ENCODE measurements at places on chromosomes 1 and 21. TPM values are rescaled to one million over a fixed set of nuclear protein-coding genes. Genes with fewer than 3 reads are reported as not detected.

TSSK3 gene
- total RNA-seq = 0.86 TPM

C1orf21 gene
- total RNA-seq = 3.9 TPM

MXRA8 gene
- 249 TPM for total RNA-seq

ORC1 gene
- total RNA-seq = 5.2 TPM

MAP10 gene
- 2.2 TPM for total RNA-seq

DNA sequence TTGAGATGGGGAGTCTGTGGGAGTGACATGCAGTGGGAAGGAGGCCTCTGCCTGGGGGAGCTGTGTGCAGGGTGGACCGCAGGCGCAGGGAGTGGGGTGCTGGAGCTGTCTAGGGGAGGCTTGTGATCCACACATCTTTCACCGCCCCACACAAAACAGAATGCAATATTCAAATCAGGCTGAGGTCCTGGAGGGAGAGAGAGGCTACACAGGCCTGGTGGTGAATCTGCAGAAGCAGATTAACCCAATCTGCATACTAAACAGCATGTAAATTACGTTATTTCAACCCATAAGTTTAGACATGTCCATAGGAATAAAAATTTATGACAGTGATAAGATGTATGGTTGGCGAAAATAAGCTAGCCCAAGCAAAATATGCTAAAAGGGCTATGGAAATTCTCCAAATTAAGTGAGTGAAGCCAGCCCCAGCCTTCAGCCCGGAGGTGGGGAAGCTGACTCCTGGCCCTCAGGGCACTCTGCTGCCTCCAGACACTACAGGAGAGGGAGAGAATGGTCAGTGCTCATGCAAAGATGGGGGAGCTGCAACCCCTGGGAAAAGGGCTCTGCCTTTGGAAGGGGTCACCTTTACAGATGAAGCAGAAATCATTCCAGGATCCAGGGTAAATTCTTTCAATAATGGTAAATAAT is 156.2 kb upstream of the CTTNBP2NL start:
- DNase-seq = no peak

GRCh38 chr21:42939582-42940413 is 14.4 kb upstream of the ERVH48-1 start:
- peak; percentile 99 for DNase-seq

- no peak for DNase-seq
These were observed 39.5 kb downstream of the LRRC8B start for GRCh38 chr1:89563957-89564604.

- no peak for DNase-seq
These were observed 77.3 kb downstream of the DHRS3 start for GRCh38 chr1:12540580-12541273.

- no peak for DNase-seq
These were observed 228.1 kb upstream of the ST6GALNAC5 start for GRCh38 chr1:76639181-76639580.

DNA sequence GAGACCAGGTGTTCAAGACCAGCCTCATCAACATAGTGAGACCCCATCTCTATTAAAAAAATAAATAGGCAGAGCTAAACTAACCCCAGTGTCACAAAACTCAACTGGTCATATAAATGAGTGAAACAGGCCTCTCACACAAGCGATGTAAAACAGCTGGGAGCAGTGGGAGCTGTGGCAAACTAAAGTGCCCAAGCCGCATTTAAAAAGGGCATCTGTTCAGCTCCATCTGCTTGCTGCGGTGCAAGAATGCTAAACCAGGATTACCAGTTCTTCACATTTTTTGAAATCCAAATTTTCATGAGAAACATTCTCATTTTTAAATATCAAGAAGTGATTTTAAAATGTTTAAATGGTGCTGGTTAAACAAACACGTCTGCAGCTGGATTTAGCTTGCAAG is 50.0 kb upstream of the WNT2B start:
- no peak for DNase-seq

DNA sequence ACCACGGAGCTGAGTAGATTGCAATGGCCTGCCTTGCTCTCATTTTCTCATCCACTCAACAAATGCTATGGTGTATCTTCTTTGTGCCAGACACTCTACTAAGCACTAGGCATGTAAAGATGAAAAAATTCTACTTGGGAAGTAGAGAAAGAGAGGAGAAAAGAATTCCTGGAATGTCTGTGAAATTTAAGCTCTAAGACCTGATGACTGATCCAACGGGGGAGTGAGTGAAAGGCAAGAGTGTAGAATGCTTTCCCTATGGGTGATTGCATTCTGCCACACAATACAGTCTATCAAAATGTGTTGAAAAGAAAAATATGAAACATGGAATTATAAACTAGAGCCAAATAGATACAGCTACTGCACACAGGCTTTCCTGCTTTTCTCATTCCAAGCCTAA is 82.3 kb downstream of the CYYR1 start:
- DNase-seq = no peak

DNA sequence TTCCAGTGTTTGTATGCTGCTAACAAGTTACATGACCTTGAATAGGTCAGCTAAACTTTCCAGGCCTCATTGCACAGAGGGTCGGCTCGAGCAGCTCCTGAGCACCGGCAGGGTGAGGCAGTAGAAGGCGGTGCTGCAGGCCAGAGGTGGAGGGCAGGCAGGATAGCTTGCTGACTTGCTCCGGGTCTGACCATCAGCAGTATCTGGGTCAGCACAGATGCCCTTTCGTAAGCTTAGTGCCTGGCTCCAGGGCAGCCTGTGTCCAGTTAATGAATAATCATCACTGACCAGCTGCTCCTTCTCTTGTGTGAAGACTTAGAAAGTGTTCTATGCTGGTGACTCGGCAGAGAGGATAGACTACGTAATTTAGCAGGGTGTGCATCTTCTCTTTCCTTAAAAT is 6.9 kb downstream of the MAPKAPK2 start:
- DNase-seq = peak; percentile 54

DNA sequence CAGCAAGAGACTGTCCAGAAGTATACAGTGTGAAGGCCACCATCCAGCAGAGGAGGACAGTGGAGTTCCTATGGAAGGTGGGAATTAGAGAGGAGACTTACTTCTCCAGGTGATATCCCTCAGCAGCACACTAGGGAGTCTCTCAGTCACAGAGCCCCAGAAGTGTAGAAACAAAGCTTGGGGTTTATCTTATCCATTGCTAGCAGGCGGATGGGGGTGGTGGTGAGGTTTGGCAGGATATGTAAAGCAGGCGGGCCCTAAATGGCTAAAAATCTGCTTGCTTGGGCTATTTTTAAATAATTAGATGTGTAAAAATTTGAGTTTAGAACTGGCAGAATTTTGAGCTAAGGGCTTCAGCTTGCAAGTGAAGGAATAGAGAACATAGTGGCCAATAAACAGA is 50.1 kb upstream of the RGS18 start:
- DNase-seq = no peak

DNA sequence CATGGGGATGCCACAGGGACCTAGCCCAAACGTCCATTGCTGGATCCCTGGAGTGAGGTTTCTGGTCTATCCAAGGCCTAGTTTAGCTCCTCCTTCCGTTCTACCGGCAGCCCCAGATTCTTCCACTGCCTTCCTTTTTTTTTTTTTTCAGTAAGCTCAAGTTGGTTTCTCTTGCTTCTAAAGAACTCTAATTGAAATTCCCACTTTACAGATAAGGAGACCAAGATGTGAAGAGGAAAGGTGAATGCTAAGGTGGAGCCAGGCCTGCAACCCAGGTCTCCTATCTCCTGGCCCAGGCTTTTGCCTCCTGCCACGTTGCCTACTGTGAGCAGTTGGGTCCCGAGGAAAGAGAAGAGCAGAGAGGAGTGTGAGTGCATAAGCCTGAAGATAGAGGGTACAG is 31.5 kb upstream of the CLIC4 start:
- DNase-seq = no peak

GRCh38 chr1:81690676-81691453 is 109.9 kb upstream of the ADGRL2 start:
- peak; percentile 56 for DNase-seq

DNA sequence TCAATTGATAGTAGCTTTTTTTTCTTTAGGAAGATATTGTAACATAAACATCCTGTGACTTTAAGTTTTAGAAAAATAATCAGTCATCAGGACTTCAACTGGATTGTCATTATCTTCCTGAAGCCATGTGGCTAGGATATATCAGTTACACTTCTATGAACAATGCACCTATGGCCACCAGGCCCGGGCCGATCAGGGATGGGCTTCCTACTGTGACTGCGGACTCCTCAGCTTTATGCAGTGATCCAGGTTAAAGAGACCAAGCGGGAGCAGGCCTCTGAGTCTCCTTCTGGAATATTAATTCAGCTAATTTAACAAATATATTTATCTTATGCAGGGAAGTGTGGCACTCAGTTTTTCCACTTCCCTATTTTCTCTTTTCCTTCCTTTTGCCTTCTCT is 200.6 kb downstream of the ADGRL2 start:
- no peak for DNase-seq

DNA sequence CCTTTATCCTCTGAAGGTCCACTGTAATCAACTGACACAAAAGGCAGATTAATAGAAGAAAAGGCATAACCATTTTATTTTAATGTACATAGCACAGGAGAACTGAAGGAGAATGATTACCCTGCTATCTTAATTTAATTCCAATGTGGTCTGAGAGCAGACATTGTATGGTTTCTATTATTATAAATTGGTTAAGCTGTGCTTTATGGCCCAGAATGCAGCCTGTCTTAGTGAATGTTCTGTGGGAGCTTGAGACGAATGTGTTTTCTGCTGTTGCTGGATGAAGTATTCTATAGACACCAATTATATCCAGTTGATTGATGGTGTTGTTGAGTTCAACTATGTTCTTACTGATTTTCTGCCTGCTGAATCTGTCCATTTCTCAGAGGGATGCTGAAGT is 25.0 kb upstream of the SLC2A1 start:
- DNase-seq = no peak

DNA sequence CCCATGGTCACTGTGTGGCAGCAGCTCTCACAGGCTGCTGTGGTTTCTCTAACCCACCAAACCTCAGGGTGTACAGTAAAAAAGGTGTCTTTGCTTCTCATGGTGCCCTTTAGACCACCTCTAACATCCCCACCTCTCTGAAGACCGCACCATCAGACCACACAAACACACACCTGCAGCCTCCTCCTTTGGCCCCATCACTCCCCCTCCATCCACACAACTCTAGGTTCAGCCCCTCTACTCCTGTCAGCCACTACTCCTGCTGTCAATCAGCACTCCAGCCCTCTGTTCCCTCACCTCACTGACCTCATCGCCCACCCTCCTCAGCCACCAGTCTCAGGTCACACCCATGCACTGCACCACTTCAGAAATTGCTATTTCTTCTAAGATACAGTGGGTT is 7.5 kb downstream of the ZNF692 start:
- DNase-seq = no peak

GRCh38 chr1:14254251-14254650 is 344.2 kb upstream of the KAZN start:
- peak; percentile 12 for DNase-seq

DNA sequence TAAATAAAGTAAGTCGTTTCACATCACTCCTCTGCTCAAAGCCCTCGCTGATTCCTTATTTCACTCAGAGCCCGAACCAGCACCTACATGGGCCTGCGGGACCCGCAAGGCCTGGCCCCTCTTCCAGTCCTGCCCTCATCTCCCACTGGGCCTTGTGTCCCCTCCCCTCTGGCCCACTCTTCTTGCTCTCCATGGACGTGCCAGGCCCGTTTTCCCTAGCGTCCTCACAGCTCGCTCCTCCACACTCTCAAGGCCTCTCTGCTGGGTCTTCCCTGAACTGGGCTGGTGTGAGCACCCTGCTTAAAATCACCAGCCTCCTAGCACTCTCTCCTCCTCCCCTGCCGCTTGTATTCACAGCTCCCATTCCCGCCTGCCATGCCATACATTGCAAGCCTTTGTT is 237.9 kb downstream of the FOXD2 start:
- DNase-seq = no peak

DNA sequence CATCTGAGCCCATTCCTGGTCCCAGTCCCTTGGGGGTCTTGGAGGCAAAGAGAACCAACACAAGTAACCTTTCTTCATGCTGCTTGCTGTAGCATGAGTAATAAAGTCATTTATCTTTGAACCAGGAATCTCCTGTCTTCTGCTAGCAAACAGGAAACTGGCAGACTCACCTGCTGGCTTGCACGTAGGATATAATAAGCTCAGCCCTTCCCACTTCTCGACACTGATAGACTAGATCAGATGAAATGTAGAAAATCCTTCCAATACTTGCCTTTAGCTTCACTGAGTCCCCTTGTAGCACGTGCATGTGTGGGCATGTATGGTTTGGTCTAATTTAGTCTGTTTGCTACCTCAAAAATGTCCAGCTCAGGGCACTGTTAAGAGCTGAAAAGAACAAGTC is 6.5 kb upstream of the TFF2 start:
- DNase-seq = no peak

DNA sequence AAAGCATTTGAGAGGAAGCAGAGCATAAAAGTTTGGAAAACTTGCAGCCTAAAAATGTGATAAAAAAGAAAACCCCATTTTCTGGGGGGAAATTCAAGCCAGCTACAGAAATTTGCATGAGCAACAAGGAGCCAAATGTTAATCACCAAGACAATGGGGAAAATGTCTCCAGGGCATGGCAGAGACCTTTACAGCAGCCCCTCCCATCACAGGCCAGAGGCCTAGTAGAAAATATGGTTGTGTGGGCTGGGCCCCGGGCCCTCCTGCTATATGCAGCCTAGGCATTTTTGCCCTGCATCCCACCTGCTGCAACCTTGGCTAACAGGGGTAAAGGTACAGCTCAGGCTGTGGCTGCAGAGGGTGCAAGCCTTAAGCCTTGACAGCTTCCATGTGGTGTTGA is 299.6 kb upstream of the NCAM2 start:
- DNase-seq = no peak

DNA sequence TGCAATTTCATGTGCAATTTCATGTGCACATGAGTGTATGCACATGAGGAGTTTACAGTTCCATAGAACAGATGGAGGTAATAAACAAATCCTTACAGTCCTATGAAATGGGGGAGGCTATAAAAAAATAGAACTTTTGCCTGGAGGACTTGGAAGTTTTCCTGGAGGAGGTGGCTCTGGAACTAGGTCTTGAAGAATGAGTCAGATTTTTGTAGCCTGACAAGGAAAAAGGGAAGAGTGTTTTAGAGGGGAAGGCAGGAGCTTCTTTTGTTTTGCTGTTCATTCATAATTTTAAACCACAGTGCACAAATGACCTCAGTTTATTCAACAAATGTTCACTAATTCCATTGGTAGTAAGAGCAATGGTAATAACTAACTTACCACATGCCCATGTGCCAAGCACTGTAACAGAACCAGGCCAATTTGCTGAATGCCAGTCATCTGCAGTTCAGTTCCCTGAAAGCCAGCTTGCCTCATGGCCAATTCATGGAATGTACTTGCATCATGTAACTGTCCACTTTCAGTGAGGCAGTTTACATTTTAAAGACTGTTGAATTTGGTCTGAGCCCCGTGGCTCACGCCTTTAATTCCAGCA is 2.7 kb downstream of the DIO1 start:
- DNase-seq = peak; percentile 91

- peak; percentile 26 for DNase-seq
These were observed 66.7 kb downstream of the CCDC30 start for GRCh38 chr1:42529724-42530181.

- peak; percentile 22 for DNase-seq
These were observed 17.7 kb upstream of the KLHDC8A start for GRCh38 chr1:205374210-205375078.

DNA sequence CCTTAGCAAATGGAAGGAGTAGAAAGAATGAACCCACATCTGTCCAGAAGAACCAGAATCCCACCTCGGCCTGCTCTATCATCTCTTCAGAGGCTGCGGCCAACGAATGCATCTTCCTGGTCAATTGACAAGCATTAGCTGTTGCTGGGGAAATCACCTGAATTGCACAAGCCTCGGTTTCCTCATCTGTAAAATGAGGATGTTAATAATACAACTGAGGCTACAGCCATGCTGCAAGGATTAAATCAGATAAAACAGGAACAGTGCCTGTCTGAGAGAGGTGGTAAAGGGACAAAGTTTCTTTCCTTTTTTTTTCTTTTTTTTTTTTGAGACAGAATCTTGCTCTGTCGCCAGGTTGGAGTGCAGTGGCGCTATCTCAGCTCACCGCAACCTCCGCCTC is 99.8 kb downstream of the KIF14 start:
- DNase-seq = no peak
